SIG-M5 (cell line): ENCODE measurements at places on chromosomes 7 and 10.

DNA sequence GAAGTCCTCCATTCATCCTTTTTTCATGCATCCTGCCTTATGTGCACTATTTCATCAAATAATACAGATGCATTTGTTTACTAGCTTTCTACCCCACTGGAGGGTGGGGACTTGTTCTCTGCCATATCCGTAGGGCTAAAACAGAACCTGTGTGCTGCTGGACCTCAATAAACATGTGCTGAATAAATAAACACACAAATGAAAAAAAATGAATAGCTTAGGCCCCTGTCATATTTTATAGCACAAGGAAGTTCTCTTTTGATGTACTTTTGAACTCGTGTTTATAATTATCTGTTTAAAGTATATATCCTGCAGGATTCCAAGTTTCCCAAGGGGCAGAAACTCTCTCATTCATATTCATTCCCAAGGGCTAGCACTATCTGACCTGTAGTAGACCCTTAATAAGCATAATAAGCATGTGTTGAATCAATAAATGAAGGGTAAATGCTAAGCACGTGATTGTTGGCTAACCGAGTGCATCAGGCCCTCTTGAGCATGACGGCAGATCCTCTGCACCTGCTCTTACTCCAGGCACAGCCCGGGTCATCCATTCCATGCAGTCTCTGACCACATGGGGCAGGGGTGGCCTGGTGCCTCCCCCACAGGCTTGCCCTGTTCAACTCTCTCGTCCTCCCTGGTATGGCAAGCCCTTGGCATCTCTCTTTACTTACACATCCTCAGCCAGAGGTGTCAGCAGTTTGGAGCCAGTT, 474.1 kb upstream of the ZMIZ1 start:
- no peak for DNase-seq

DNA sequence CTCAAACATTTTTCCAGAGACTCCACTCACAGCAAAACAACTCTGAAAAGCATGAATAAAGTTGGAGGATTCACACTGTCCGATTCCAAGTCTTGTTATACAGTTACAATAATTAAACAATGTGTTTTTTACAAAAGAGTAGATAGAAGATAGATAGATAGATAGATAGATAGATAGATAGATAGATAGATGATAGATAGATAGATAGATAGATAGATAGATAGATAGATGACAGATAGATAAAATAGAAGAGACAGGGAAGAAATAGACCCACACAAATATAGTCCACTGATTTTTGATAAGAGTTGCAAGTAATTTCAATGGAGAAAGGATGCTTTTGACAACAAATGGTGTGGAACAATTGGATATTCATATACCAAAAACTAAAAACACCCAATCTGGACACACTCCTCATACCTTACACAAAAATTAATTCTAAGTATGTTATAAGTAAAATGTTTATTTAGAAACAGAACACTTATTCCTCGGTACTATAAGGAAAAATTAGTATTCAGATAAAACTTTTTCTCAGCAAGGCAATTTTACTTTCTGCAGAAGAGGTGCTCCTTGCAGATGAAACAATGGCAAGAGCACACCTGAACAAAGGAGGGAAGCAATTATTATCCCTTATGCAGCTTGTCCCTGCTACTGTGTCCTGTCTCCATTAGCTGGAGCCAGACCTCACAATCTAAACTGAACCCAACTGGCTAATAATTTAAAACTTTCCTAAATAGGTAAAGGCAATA, 5.7 kb upstream of the TAS2R39 start:
- DNase-seq = no peak

DNA sequence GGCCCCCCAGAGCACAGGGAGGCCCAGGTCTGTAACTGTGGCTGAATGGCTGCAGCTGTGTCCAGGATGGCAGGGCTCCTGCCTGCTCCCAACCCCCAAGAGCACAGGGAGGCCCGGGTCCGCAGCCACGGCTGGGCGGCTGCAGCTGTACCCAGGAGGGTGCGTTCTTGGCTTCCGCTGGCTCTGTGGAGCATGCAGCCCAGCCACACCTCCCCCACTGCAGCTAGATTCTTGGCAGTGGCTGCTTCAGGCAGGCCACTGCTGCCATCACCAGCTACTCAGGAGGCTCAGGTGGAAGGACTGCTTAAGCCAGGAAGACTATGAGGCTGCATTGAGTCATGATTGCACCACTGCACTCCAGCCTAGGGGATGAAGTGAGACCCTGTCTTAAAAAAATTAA, 27.9 kb downstream of the C7orf25 start:
- no peak for DNase-seq

DNA sequence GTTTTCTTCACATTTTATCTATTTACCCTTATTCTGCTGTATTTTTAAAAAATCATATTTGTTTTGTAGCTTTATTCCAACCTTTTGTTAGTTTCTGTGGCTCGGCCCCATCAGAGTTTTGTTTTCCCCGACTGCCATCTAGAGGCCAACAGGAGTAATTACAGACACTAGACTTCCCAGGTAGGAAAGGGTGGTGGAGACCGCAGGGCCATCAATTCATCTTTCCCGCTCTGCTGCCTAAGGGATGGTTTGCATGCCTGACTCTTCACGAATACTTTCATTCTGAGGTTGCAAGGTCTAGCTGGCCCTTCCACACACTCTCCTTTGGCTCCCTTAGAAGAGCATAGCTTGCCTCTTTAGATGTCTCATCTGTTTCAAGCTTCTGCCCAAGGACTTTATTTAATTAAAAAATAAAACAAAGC, 38.3 kb downstream of the LYZL2 start:
- DNase-seq = no peak

DNA sequence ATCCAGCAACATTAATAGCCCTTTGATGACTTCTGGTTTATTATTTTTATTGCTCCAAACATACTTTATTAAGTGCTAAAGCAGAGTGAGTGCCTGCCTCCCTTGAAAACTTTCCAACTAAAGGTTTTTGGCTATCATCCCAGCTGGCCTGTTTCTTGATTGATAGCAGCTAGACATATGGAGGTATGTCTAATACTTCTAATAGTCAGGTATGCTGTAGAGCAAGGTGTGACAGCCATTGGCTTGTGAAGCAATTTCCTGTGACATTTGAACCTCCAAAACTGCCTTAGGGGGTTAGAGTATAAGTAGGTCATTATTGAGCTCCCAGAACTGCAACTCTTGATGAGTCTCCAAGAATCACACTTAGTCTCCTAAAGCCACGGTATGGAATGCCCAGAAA, 55.8 kb downstream of the LOXL4 start:
- no peak for DNase-seq

DNA sequence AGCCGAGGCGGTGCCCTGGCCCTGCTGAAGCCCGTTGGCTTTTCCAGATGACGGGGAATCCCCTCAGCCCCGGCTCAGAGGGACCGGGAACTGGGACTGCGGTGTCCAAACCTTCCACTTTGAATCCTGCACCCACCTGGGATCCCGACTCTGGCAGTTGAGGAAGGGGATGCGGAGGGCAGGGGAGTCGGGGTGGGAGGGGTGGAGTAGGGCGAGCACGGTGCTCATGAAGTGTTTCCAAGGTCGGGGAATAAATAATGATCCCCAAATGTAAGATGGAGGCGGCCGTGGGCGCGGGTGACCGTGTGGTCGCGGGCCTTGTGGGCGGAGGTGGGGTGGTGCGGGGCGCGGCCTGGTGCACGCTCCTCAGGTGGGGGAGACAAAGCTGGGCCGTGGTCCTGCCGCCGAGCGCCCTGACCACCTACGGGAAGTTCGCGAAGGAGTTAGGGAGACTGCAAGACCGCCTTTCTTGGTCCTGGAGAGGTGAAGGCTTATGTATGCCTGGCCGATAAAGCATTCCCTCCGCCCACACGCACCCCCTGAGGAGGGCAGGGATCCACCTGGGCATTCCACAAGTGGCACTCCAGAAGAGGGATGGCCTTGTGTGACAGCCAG, 1.4 kb downstream of the MTURN start:
- DNase-seq = no peak
